ENCODE measurements at places on chromosomes 4 and X. TPM values are rescaled to one million over a fixed set of nuclear protein-coding genes. Genes with fewer than 3 reads are reported as not detected.

DNA sequence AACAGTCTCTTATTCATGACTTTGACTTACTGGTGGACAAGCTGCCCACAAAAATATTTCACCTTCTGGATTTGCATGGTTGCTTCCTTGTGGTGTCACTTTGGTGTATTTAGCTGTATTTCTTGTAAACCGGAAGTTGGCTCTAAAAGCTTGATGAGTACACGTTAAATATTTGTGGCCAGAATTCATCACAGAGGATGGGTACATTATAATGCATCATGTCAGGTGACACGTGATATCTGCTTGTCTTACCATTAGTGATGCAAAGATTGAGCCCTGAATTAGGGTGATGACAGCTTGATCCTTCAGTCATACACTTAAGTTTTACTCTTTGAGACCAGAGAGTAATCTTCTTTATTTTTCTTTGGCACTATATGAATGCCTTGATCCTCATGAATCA lies 188.3 kb upstream of the RPS6KA3 start:
- H3K36me3 ChIP-seq, result no peaks in the 10 kb centered on the region
- H3K27me3 ChIP-seq, result no peaks in the 10 kb centered on the region
- H3K4me3 ChIP-seq, result no peak overlapping the region
- no peaks in the 10 kb centered on the region for H3K4me1 ChIP-seq
- no peak for DNase-seq

- H3K27me3 ChIP-seq, result no peaks in the 10 kb centered on the region
- H3K4me1 ChIP-seq, result no peaks in the 10 kb centered on the region
- H3K4me3 ChIP-seq, result no peak overlapping the region
Measured at GRCh38 chrX:123753656-123754350, 21.0 kb upstream of the THOC2 start.

CNGA1 gene
- total RNA-seq, result 1.0 TPM

GEMIN8 gene
- 18.7 TPM for total RNA-seq

VSIG1 gene
- total RNA-seq, result 33.2 TPM

PHOX2B gene
- 0.36 TPM for total RNA-seq

DYNLT3 gene
- 16.3 TPM for total RNA-seq
